NCI-H460 (cell line): ENCODE measurements at places on chromosomes 7 and 10.

- DNase-seq, result no peak
Observed at GRCh38 chr7:64959072-64959747, 31.6 kb downstream of the ZNF117 start.

DNA sequence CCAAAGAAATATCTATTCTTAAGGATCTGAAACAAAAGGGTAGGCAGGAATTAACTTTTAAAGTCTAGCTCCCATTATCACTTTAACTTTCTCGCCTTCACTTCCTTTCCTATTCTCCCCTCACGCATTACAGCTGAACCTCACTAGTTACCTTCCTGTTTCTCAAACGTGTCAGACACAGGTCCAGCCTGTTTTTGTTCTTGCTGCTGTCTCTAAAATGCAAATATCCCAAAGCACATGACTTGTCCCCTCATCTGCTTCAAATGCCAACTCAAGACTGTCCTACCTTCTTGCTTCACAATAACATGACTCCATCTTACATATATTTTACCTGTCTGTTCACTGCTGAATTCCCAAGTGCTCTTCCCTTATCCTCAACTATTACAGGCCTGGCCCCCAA lies 17.6 kb downstream of the ZDHHC6 start:
- DNase-seq, result no peak

GRCh38 chr7:74173074-74173473 lies 1.1 kb upstream of the EIF4H start:
- DNase-seq, result no peak

- DNase-seq, result no peak
Observed at GRCh38 chr10:113180401-113181154, 230.5 kb downstream of the TCF7L2 start.
